SK-MEL-5 (cell line): ENCODE measurements at places on chromosomes 1 and 21.

DNA sequence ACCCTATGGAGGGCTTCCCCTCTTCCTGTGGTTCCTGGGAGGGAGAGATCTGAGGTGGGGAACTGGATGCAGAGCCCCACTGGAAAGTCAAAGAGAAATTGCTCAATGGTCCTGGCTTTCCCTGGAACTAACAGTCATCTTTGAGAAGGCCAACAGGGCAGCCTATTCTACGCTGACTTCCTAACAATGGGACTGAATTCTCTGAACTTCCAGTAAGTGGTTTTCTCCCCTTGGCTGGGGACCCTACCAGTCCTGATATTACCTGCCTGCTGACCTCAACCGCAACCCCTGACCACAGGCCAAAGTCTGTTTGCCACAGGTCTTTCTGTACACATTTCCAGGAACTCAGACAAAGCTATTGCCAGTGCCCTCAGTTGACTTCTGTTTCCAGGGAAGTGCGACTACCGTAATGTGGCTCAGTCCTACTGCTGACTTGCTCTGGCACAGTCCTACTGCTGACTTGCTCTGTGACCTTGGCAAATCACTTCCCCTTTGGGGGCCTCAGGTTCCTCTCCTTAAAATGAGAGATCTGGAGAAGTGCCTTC, 55.3 kb downstream of the C8B start:
- DNase-seq, result no peak

DNA sequence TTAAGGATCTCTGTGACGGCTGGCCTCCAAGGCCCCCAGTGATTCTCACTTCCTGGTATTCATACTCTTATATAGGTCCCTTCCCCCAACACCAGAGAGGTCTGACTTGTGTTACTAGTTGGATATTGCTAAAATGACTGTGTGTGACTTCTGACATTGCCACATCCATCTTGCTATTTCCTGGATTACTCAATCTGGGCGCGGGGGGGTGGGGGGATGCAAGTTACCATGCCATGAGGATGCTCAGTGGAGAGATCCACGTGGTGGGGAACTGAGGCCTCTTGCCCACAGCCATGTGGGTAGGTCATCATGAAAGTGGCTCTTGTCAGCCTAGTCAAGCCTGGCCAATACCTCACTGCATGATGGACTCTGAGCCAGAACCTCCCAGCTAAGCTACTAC, 117.0 kb downstream of the UBE2U start:
- no peak for DNase-seq

- peak; percentile 83 for DNase-seq
Measured at GRCh38 chr1:78114034-78114956, 68.5 kb downstream of the GIPC2 start.

- no peak for DNase-seq
Measured at GRCh38 chr1:156539818-156540355, 32.5 kb downstream of the IQGAP3 start.

DNA sequence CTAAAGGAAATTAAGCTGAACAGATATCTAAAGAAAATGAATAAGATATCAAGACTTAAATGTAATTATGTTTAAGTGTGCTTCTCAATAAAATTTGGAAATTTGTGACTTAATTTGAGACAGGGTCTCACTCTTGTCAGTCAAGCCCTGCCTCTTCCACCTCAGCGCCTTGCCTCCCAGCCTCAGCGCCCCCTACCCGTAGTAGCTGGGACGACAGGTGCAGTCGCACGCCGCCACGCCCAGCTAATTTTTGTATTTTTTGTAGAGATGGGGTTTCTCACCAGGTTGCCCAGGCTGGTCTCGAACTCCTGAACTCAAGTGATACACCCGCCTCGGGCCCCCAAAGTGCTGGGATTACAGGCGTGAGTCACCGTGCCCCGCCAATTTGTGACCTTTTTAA, 117.0 kb downstream of the CLEC20A start:
- no peak for DNase-seq

- DNase-seq, result no peak
Measured at GRCh38 chr1:29515170-29515955, 279.0 kb downstream of the PTPRU start.

DNA sequence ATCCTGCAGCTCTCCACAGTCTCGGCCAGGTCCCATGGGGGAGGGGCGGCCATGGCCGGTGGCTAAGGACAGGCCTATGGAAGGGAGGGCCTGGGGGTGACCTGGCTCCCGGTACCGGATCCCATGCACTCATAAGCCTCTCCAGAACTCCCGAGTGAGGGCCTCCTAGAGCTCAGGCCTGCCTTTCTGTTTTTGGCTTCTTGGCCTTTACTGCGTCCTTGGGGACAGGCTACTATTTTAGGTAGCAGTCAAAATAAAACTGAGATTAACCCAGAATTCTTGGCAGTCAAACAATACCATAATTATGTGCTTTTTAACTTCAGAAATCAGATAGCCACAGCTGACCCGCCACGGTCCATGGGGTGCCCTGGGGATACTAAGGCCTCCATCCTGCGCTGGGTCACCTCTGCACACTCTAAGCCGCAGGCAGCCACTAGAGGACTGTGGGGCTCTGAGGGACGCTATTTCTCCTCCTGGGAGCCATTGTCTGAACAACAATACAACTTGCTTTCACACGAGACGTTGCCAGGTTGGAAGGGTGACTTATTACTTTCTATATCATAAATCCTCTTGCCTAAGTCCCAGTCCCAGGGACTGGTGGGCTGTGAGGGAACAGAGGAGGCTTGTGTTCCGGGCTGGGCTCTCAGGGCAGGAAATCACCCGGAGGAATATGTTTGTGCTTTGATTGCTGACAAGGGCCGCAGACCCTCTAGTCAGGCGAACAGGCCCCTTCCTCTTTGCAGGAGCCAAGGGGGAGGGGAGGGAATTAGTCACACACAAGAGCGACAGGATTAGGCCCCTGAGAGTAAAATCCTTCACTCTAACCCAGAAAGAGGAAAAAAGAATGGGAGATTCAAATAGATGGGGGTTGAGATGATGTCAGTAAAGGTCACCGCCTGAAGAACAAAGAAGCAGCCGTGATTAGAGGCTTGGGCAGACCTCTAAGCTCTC, 40.7 kb upstream of the BCAR3 start:
- peak; percentile 54 for DNase-seq

GRCh38 chr1:184329245-184329953, 57.4 kb upstream of the C1orf21 start:
- DNase-seq, result no peak

GRCh38 chr1:21494196-21494595, 15.0 kb upstream of the ALPL start:
- no peak for DNase-seq

- DNase-seq, result peak; percentile 55
Measured at GRCh38 chr1:14413819-14414490, 184.5 kb upstream of the KAZN start.

GRCh38 chr21:42374864-42375499, 8.6 kb upstream of the TFF1 start:
- DNase-seq, result no peak

DNA sequence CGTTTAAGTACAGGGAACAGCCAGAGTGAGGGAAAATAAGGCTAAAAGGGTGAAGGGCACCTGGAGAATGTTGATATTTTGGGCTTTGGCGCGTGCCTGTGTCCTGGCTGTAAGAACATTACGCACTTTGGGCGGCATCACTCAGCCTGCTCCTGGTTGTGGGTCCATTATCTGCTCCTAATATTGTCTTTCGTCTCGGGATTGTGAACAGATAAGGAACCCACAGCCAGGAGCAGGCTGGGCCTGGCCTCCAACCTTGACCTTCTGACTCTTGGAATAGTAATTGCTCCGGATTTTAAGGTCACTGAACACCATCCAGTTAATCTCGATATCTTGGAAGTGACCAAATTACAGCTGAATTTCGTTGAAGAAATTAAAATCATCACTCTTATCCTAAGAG, 61.9 kb downstream of the TCP10L start:
- no peak for DNase-seq

- no peak for DNase-seq
Measured at GRCh38 chr1:199590708-199591107, 436.8 kb upstream of the NR5A2 start.

- DNase-seq, result no peak
Measured at GRCh38 chr1:232423591-232423990, 206.3 kb downstream of the SIPA1L2 start.

GRCh38 chr1:4745560-4745959, 91.2 kb downstream of the AJAP1 start:
- peak; percentile 1 for DNase-seq

GRCh38 chr1:151475175-151475574, 15.9 kb upstream of the POGZ start:
- no peak for DNase-seq

DNA sequence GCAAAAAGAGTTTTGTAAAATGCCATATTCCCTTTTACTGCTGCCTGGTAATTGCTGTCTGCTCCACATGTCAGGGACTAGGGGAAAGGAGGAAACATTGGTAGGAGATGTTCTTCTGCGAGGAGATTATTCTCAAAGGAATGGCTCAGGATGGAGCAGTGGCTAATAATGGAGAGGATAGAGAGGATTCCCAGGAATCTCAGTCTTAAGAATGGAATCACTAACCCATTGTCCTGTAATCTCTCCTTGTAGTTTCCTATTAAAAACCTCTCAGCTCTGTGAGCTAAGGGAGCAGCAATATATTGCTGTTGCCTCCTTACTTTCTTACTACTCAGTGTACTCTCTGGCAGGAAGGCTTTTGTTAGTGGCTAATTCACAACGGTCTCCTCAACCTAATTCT, 175.4 kb downstream of the HS2ST1 start:
- no peak for DNase-seq

DNA sequence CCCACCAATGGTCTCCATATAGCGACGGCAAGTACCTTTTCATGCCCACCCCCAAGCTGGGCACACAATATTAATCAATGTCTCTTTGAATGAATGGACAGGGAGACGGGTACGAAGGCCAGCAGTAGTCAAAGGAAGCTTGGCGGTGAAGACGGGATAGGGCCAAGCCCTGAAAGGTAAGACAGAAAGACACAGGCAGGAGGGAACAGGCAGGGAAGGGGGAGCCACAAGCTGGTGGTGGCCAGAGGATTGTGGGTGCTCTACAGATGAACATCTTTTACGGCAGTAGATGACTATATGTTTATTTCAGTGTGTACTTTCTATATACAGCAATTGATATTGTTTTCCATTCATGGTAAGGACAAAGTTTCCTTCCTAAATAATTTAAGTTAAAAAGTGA, 16.3 kb downstream of the CAPZB start:
- no peak for DNase-seq

GRCh38 chr1:7455796-7456721, 315.0 kb upstream of the VAMP3 start:
- DNase-seq, result no peak

- no peak for DNase-seq
Measured at GRCh38 chr1:116167625-116168276, 56.6 kb downstream of the MAB21L3 start.

- no peak for DNase-seq
Measured at GRCh38 chr1:22296701-22297591, 154.0 kb upstream of the WNT4 start.

DNA sequence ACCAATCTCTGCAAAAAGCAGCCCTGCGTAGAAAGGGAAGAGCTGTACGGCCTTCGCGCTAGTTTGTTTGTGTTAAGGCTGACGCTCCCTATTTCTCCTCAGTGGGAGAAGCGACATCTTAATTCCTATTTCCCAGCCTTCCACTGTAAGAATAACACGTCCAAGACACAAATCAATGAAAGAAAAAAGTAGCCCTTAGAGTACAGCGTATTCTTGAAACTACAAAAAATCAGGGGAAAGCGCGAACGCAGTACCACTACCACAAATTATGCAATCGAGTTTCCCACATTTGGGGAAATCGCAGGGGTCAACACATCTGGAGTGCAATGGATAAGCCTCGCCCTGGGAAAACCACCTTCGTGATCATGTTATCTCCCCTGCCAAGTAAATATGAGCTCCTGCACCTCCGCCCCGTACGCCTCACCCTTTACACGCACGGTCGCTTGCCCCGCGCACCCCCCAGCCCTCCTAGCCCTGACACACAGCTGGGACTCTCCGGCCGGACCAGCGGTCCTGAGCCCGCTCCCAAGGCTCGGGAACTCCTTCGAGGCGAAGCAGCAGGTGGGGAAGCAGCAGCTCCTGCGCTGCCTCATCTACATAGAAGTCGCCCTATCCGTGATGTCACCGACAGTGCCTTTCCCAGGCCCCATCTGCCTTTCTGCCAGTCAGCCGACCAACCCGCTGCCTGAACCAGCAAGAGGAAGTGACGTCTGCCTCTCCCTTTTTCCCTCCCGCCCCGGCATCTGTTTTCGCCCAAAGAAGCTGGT, 94.7 kb downstream of the PPIAL4G start:
- DNase-seq, result peak; percentile 98

DNA sequence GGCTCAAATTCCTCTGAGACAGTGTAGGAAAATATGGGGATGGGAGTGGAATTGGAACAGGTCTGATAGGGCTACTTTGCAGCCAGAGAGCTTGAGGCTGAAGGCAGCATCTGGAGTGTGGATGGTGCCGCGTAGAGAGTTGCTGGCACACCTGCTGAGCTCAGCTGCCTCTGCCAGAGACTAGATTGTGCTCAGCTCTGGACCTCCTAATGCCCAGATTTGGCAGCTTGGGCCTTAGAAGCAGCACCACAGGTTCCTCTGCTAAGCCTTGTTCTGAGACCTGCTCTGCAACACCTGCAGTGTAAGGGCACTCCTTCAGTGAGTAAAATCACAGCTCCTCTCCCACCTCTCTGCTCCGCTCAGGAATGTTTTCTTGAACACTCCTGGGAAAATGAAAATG, 23.3 kb downstream of the ACOT11 start:
- no peak for DNase-seq

- DNase-seq, result peak; percentile 62
Measured at GRCh38 chr1:61781151-61781550, 38.9 kb downstream of the PATJ start.

- no peak for DNase-seq
Measured at GRCh38 chr1:169486281-169487051, 722 bp upstream of the SLC19A2 start.

- DNase-seq, result no peak
Measured at GRCh38 chr1:220371324-220371723, 99.1 kb upstream of the RAB3GAP2 start.

GRCh38 chr1:59342801-59343575, 46.1 kb downstream of the FGGY start:
- no peak for DNase-seq

- no peak for DNase-seq
Measured at GRCh38 chr1:87464022-87464490, 135.4 kb downstream of the LMO4 start.

GRCh38 chr1:177351361-177352108, 180.8 kb downstream of the BRINP2 start:
- DNase-seq, result no peak

DNA sequence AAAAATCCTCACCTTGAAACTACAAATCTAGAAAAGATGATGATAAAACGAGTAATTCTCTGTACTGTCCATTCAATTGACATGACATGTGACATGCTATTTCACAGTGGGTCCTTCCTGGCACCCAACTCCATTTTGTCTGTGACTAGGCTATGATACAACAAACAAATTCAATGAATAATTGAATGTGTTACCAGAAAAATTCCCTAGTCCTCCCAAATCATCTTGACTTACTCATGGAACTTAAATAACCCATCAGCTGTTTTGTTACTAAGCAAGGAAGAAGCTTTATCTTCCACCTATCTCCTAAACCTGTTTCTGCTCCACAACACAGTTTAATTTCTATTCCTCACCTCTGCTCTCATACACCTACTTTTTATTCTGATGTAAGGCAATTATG, 30.4 kb downstream of the B3GALNT2 start:
- DNase-seq, result no peak

- DNase-seq, result no peak
Measured at GRCh38 chr1:177281901-177282300, 111.1 kb downstream of the BRINP2 start.
